ENCODE measurements at places on chromosomes 7 and 10.

- DNase-seq = no peak
These were observed 44.5 kb downstream of the PODXL start for GRCh38 chr7:131511774-131512535.

- no peak for DNase-seq
These were observed 134.3 kb upstream of the ZMIZ1 start for GRCh38 chr10:78934532-78934898.

DNA sequence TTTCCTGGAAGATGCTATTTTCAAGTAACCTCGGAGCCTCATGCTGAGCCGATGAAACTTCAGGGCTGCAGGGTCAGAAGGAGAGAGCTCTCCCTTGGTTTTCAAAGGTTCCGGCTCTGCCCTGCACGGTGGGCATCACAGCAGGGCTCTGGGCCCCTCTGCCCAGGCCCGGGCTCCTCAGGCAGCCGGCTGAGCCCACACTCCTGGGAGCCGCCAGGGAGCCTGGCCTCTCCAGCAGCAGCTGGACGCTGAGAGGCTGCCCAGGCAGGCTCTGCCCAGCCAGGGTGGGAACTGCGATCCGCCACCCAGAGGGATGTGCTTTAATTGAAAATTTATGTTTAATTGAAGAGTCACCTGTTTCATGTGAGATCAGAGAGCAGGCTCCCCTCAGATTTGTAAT lies 97.5 kb upstream of the MGMT start:
- no peak for DNase-seq

- no peak for DNase-seq
These were observed 411.8 kb downstream of the ARL4A start for GRCh38 chr7:13099154-13099795.

DNA sequence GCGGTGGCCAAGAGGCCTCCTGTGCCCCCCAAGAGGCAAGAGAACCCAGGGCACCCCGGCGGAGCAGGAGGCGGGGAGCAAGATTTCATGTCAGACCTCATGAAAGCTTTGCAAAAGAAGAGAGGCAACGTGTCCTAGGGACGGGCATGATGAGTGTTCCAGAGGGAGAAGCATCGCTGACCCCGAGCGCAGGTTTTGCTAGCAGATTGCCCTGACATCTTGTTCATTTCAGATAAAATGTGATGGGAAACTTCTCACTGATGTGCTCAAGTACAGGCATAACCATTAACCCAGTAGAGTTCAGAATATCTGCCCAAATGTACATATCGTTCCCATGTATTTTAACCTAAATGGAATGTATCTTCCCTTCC lies 129.2 kb downstream of the APBB1IP start:
- no peak for DNase-seq

- no peak for DNase-seq
These were observed 109.6 kb downstream of the MYL10 start for GRCh38 chr7:101519324-101520023.

- peak; percentile 32 for DNase-seq
These were observed 97.3 kb downstream of the CLEC2L start for GRCh38 chr7:139620676-139621344.

GRCh38 chr10:53276797-53277196 lies 504.2 kb upstream of the MBL2 start:
- no peak for DNase-seq
